ENCODE measurements at places on chromosomes 4 and X.

DNA sequence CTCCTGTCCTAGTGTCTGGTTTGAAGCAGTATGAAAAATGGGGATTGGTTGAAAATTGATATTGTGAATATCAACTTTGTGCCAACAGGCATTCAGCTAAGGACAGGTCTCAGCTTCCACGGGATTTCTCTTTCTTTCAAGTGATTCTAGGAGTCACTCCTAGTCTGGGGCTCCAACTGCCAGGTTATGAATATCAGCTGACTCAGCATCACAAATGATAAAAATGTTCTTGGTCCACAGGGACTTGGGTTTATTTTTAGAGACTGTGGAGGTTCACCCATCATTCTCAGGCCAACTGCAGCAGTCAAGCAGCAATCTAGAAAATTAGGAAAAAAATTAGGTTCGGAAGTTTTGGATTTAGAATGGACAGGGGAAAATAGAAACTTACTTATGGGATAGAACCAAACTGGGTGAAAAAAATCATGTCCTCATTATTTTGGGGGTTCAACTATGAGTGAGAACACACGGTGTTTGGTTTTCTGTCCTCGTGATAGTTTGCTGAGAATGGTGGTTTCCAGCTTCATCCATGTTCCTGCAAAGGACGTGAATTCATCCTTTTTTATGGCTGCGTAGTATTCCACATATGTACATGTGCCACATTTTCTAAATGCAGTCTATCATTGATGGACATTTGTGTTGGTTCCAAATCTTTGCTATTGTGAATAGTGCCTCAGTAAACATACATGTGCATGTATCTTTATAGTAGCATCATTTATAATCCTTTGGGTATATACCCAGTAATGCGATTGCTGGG, 29.0 kb upstream of the TCP11X1 start:
- no peak for DNase-seq

GRCh38 chr4:153472122-153473037, 6.2 kb downstream of the TMEM131L start:
- no peak for DNase-seq

DNA sequence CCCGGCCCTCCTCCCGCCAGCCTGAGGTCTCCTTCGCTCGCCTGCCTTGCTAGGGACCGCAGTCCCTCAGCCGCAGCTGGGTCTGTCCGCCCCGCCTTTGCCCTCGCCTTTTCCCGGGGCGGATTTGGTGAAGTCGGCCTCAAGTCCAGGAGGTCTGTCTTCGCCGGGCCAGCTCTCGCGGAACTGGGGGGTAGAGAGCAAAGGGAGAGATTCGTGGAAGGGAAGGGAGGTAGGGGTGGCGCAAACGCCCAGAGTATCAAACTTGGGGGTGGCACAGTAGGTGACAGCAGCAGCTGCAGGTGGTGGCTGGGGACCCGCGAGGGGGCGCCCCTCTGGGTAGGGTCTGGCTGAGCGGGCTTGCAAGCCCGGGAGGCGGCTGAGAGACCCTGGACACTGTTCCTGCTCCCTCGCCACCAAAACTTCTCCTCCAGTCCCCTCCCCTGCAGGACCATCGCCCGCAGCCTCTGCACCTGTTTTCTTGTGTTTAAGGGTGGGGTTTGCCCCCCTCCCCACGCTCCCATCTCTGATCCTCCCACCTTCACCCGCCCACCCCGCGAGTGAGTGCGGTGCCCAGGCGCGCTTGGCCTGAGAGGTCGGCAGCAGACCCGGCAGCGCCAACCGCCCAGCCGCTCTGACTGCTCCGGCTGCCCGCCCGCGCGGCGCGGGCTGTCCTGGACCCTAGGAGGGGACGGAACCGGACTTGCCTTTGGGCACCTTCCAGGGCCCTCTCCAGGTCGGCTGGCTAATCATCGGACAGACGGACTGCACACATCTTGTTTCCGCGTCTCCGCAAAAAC, at the start of gene NPY2R:
Gene NPY2R, plus strand, starts transcription at position 379 of the 797 bp plus-strand sequence. CDS start 5,304 bp downstream, outside the sequence.
- DNase-seq = peak; percentile 28

GRCh38 chr4:181760560-181760959, 482.6 kb upstream of the TENM3 start:
- DNase-seq = no peak

DNA sequence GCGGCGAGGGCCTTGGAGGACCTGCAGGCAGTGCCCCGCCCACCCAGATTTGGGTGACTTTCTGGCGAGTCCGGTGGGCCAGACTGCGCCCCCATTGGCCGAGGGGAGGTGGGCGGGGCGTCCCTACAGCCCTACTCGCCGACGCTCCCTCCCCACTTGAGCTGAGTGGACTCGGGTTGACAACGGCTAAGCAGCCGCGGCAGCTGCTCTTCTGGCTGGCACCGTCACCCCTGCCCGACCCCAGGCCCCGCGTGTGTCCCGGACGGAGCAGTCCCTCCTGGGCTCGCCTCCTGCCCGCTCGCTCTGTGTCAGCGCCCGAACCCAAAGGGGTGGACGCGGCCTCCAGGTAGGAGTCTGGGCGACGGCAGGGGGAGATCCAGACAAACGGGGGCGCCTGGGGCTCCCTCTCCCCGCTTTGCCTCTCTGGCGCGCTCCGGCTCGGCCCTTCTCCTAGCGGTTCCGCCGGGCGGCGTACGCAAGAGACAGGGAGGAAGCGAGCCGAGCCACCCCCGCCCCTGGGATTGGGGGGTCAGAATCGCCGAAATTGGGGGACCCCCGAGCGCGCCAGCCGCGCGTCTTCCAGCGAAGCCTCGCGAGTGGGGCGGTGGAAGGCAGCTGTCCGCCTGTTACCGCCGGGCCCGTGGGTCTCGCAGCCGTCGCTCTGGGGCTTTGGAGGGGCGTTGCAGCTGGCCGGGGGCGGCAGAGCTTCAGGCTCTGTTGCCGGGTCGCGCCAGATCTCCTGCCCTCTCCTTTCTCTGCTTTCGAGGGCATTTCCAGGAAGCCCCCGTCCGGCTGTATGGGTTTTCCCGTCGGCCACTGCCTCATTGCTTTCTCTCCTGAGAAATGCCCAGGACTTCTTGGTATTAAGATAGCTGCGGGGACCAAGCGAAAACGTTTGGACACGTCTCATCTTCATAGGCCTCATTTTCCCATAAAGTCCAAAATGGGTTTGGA, 46.3 kb downstream of the STARD8 start:
- DNase-seq = no peak

DNA sequence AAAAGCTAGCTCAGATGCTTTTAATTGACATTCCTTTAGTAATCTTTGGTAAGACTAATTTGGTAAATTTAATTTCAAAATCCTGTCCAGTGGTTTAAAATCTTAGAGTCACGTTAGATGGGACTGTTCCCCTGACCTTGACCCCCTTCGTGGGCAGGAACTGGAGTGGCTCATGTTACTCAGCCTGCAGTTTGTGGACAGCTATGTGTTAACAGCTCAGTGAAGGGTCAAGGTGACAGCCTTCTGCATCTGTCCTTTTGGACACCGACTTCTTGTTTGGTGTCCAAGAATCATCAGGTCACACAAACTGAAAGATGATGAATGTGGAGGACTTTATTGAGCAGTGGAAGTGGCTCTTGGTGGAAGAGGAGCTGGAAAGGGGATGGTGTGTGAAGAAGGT, 2.9 kb downstream of the ARSF start:
- no peak for DNase-seq

DNA sequence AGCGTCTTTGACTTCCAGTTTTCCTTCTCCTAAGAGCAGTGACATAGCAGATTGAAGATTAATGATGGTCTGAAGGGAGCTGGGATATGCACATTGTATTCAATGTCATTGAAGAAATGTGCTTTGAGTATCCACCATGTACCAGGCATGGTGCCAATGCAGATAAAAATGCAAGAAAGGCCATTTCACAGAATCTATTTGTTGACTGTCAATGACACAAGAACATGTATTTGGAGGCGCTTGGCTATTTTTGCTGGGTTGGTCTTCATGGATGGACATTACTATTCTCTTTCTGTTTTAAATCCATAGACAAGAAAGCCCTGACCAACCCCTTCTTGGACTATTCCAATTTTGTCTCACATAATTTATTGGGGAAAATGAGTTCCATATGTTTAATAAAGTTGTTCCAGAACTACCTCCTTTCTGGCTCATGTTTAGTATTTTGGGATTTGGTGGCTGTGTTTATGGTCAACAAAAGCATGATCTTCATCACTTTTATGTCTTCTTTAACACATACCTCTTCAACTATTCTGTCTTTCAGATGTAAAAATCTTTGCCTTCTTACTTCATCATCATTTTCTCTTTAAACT, 174.5 kb downstream of the CPE start:
- no peak for DNase-seq

DNA sequence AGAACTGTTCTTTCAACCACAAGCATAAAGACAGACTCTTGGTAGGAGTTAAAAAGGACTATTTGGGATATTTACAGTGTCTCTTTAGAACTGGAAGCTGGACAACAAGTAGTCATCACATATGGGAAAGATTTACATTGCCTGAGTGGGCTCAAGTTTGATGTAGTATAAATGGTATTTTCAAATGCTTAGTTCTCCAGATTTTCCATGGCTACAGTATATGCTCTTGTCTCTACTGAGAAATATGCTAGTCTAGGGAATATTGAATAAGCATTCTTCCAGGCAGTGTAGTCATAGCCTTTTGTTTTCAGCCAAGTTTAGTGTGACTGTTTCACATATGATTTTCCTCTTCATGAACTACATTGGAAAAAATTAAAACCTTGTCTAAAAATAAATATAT, 315.6 kb downstream of the ARHGAP24 start:
- DNase-seq = no peak

- no peak for DNase-seq
Measured at GRCh38 chr4:42331914-42332368, 65.3 kb upstream of the SHISA3 start.

DNA sequence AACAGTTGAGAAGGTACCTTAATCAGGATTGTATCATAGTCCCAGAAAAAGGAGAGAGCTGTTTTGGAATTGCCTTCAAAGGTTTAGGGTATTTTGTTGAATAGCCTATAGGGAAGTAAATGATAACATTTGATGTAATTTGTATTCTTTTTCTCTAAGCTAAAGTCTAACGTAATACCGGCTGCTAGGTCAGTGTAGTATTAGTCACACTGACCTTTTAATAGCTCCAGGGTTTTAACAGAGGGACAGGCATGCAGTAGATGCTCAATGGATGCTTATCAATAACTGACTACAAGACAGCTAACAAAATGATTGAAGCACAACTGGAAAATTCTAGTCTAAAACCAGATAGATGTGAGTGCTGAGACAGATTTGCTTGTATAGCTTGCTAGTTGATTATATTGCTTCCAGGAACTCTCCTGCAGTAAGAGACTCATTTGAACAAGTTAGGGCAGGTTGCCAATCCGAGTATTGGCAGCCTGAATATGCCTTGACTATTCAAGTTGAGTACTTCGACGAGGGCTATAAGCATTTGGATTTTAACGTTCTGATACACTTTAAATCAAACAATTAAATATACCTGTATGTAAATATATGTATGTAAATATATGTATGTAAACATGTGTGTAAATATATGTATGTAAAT, 16.5 kb upstream of the PNPLA4 start:
- DNase-seq = no peak

- no peak for DNase-seq
Measured at GRCh38 chr4:70632028-70632427, 3.5 kb downstream of the ENAM start.

DNA sequence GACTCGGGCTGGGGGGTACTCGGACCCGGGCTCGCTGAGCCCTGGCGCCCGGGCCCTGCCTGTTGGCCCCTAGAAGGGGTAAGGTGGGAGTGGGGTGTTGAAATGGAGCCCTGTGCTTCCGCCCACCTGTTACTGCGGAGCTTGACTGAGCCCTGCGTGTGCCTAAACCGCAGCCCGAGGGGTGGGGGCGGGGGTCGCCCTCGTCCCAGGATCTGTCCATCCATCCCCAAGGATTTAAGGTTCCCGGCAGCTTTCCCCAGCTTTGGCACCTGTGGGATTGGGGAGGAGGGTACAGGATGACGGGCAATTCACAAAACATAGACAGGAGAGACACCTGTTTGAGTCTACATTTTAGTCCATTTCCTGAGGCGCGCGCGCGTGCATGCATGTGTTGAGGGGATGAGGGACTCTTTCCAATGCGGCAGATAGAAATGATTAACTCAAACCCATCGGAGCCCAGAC, 779 bp downstream of the GABRQ start:
- DNase-seq = no peak

- DNase-seq = no peak
Measured at GRCh38 chr4:15525080-15525479, 55.4 kb downstream of the CC2D2A start.

GRCh38 chr4:110059556-110060191, 138.7 kb downstream of the ELOVL6 start:
- peak; percentile 30 for DNase-seq

GRCh38 chrX:138485767-138486166, 225.8 kb downstream of the FGF13 start:
- DNase-seq = no peak

- no peak for DNase-seq
Measured at GRCh38 chrX:111646515-111646914, 34.5 kb upstream of the ALG13 start.

GRCh38 chr4:102858828-102859464, 9.8 kb upstream of the CISD2 start:
- no peak for DNase-seq

DNA sequence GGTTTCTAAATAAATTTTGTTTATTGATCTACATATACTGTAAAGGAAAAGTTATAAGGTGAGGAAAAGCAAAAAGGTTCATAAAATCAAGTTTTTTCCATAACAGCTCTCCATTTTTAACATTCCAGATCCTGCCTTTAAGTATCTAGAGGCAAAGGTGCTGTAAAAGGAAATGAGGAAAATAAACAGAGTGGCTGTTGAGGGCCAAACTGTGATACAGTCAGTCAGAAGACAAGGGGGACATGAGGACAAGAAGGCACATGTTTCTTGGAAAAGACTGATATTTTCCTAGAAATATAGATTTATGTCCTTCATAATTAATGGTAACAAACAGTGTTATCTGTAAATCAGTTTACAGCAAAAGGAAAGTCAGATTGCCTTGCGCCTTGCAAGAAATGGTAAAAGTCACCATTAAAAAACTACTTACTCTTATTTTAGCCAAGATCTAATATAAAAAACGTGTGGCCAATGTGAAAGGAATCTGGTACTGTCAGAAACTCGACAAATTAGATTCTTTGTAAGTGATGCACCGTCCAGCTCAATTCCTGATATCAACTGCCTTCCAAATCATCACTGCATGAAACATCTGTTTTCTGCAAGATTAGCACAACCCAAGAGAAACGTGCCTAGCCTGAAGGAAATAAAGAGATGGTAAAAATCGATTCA, 34.0 kb upstream of the VEGFD start:
- DNase-seq = no peak

DNA sequence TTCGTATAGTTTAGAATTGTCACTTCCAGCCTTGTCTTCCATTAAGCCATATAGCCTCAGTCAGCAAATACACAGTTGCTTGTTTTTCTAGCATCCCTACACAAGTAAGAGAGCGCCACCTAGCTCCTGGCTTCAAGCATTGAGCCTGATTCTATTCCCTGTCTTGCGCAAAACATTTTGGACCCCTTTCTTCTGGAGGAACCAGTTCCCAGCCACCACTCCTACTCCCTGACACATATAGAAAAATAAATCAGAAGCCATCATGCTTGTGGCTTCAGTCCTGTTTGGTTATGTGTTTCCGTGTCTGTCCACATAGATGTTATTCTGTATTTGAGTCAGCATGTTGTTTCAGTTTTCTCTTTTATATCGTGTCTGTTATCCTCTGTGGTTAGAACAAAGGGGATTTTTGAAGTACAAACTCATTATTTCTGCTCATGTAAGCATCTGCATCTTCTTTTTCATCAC, 59.9 kb downstream of the GK start:
- peak; percentile 37 for DNase-seq

GRCh38 chr4:81687471-81687870, 215.8 kb upstream of the RASGEF1B start:
- no peak for DNase-seq
